ENCODE measurements at places on chromosomes 16 and 17.

DNA sequence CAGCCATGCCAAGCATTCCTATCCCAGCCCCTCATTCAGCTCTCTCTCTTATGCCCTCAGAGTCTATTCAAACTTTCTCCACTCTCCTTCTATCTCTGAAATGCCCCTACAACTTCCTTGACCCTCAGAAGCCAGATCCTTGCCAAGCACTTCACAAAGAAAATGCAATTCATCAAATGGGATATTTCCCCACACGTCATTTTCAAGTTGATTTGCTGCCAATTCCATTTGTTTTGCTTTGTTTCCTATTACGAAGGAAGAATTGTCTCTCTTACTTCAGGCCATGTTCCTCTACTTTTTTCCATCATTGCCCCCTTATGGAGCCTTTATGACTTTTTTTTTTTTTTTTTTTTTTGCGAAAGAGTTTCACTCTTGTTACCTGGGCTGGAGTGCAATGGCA is 9.2 kb upstream of the ALOX12 start:
- DNase-seq: no peak

DNA sequence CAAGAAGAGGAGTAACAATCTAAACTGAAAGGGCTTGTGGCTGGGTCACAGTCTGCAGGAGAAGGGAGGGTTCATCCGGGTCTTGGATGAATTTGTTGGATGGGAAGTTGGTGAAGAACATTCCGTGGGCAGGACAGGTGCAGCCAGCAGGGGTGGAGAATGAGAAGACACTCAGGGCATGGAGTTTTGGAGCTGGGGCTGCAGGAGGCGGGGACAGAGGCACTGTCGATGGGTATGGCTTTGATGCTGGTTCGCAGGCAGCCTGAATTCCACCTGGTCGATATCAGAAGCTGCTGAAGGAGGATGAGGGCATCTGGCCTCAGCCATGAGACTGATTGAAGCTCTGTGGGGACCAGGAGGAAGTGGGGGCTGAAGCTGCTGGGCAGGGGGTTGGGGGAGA is 36.1 kb upstream of the CBFA2T3 start:
- DNase-seq: no peak

- no peak for DNase-seq
Measured at GRCh38 chr16:47388705-47389104, 72.2 kb downstream of the ITFG1 start.

GRCh38 chr17:29113334-29113733 is 66.9 kb downstream of the MYO18A start:
- no peak for DNase-seq

GRCh38 chr17:55576237-55576995 is 65.2 kb upstream of the SMIM36 start:
- peak; percentile 4 for DNase-seq
